Left renal pelvis (tissue), 4 donors: ENCODE measurements at places on chromosomes 12 and 14.

DNA sequence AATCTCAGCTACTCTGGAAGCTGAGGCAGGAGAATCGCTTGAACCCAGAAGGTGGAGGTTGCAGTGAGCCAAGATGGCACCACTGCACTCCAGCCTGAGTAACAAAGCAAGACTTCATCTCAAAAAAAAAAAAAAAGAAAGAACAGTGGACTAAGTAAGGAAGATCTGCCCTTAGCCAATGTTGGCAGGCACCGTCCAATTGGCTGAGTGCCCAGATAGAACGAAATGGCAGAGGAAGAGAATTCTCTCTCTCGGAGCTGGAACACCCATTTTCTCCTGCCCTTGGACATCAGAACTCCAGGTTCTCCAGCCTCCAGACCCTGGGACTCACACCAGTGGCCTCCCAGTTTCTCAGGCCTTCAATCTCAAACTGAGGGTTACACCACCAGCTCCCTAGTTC, 49.9 kb downstream of the ESR2 start:
- DNase-seq, result no peak

DNA sequence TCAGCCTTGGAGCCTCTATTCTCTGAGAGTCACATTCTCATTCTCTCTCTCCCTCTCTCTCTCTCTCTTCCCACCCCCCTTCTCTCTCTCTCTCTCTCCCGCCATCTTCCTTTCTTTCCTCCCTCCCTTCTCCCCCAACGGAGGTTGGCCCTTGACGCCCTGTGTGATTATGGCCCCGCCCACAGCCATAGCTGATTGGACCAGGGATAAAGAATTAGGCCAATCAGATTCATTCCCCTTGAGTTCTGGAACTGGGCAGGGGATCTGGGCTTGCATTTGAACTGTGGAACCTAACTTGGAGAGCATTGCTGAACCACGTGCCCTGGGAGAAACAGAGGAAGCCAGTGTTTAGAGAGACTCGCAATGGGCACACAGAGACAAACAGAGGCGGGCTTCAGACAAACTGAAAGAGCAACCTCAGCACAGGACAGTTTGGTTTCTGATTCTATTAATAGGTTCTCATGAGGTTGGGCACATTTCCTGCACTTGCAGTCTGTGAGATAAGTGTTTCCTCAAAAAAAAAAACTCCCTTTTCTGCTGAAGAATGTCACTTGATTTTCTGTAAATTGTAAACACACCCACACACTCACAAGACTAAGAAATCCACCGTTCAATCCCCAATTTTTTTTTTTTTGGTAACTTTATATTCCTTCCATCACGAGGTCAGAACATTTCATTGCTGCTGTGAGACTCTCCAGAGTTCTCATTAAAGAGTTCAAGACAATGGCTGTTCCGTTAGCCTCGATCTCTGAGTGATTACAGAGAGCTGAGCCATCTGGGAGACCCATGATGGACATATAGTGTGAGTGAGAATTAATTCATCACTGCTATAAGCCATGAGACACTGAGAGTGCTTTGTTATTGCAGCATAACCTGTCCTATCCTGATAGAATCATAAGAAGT, 3.5 kb upstream of the P2RX7 start:
- DNase-seq, result no peak

DNA sequence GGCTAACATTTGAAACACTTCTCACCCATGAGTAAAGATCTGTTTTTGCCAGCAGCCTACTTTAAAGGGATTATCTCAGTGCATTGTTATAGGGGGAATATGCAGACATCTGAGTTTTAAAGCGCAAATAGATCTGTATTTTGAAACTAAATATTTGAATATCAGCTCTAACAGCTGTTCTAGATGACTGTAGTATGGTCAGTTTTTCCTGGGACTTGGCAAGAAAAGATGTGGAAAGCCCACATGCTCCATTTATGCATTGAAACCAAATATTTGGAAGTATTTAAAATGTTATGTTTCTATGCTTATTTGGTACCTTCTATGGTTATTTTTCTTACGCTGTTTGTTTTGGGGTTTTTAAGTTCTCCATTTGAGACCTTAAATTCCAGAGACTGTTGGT, 41.7 kb downstream of the RIC8B start:
- no peak for DNase-seq

GRCh38 chr12:14443531-14443930, 78.0 kb downstream of the ATF7IP start:
- DNase-seq, result no peak

- no peak for DNase-seq
These were observed 91.1 kb downstream of the CCDC60 start for GRCh38 chr12:119425623-119426022.

- DNase-seq, result no peak
These were observed 15.6 kb upstream of the DYNC1H1 start for GRCh38 chr14:101948666-101949216.

- no peak for DNase-seq
These were observed 1197.9 kb downstream of the BCL11B start for GRCh38 chr14:98074111-98074510.

- DNase-seq, result no peak
These were observed 8.6 kb downstream of the NR4A1 start for GRCh38 chr12:52059582-52060497.

DNA sequence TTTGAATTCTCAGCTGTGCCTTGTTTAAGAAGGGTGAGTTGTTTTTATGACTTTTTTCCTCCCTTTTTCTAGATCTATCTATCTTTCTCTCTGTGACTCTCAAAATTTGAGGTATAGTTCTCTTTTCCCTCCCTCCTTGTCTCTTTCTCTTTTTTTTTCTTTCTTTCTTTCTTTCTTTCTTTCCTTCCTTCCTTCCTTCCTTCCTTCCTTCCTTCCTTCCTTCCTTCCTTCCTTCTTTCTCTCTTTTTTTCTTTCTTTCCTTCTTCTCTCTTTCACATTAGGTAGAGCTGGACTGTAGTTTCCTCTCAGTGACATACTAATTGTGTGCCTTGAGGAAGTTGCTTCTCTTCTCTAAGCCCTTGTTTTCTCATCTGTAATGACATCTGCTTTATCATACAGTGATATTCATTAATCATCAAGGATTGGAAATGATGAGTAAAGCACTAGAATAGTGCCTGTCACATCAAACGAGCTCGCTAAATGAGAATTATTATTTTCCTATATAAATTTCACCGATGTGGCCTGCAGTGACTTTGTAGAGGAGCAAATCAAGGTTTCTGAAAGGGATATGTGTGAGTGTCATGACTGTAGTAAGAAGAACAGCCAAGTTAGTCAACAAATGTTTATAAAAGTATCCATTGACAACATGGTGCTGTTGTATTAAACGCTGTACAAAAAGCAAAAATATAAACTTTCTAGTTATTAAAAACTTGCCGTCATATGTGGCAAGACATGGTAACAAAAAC, 78.9 kb upstream of the SLC38A2 start:
- DNase-seq, result no peak
